Putamen (tissue), 1 donor: ENCODE measurements at places on chromosomes 4 and X.

- no peak for DNase-seq
Measured at GRCh38 chrX:68710870-68711576, 63.6 kb downstream of the STARD8 start.

- DNase-seq = no peak
Measured at GRCh38 chrX:154098551-154098950, 1.0 kb upstream of the MECP2 start.

DNA sequence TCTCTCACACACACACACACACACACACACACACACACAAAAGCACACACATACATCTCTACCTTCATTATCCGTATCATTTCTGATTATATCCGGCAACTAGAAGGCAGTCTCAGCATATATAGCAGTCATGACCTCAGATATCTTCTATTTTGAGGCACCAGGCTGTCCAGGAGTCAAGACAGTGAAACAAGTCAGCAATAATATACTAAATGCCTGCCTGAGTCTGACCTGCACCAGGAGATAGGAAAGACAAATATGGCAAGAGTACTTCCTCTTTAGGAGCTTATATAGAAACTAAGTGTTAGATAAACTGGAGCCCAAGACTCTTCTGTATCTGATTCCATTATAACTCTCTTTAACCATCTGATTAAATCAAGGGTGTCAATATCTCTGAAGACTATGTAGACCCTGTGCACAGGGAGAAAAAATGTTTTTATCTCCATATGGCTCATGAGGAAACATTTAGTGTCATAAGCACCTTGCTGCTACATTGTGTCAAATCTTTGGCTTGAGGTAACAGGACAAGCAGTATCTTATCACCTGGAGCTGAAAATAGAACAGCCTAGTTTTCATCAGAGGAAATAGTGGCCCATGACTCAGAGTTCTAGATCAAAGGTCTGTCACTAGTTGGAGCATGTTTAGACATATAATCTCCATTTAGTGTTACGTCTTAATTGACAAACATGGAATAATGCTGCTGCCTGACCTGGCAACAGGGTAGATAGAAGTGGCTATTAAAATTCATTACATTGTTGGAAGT is 27.0 kb upstream of the FAM47B start:
- no peak for DNase-seq

DNA sequence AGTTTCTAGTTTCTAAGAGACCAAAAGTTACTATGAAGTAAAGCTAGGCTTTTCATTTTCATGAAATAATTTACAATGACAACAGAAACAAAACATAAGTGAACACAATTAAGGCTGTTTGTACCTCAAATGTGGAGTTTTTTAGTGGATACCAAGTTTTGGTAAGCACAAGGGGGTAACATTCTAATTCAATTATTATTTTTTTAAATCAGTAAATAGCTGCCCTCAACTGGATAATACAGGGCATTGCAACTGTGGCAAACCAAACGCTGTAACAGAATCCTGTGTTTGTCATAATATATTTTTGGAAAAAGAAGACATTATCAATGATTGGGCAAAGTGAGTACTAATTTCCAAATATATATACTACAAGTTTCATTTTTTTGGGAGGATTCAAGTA is 150.3 kb downstream of the FBXW7 start:
- no peak for DNase-seq

- no peak for DNase-seq
Measured at GRCh38 chr4:128517096-128517738, 229.6 kb upstream of the PGRMC2 start.
